Activated naive CD8-positive, alpha-beta T cell treated with anti-CD3 and anti-CD28 coated beads for 36 hours (primary cell): ENCODE measurements at places on chromosomes 2 and 18. TPM values are rescaled to one million over a fixed set of nuclear protein-coding genes. Genes with fewer than 3 reads are reported as not detected.

RNF144A gene
- 29.7 TPM for total RNA-seq

MARCO gene
- not detected for total RNA-seq

AMER3 gene
- not detected for total RNA-seq

GRCh38 chr2:116769514-116769913 lies 1045.0 kb upstream of the DDX18 start:
- H3K27me3 ChIP-seq: no peaks in the 10 kb centered on the region
- DNase-seq: no peak
- no peaks in the 10 kb centered on the region for H3K36me3 ChIP-seq
- no peak overlapping the region for H3K27ac ChIP-seq
- no peaks in the 10 kb centered on the region for H3K4me1 ChIP-seq
- no peak overlapping the region for H3K4me3 ChIP-seq

GRCh38 chr2:72145658-72146329 lies 1.9 kb downstream of the CYP26B1 start:
- H3K4me1 ChIP-seq: peaks cover 37% of the 10 kb centered on the region
- H3K27me3 ChIP-seq: peaks cover 79% of the 10 kb centered on the region
- H3K4me3 ChIP-seq: peak overlapping the region; percentile 68
- DNase-seq: no peak

GRCh38 chr2:178111743-178112142 lies 494 bp upstream of the RBM45 start:
- peaks cover 34% of the 10 kb centered on the region for H3K4me1 ChIP-seq
- no peak for DNase-seq
- H3K4me3 ChIP-seq: peak overlapping the region; percentile 87
- no peaks in the 10 kb centered on the region for H3K27me3 ChIP-seq
- H3K27ac ChIP-seq: peak overlapping the region; percentile 80
- peaks cover 6% of the 10 kb centered on the region for H3K36me3 ChIP-seq

DNA sequence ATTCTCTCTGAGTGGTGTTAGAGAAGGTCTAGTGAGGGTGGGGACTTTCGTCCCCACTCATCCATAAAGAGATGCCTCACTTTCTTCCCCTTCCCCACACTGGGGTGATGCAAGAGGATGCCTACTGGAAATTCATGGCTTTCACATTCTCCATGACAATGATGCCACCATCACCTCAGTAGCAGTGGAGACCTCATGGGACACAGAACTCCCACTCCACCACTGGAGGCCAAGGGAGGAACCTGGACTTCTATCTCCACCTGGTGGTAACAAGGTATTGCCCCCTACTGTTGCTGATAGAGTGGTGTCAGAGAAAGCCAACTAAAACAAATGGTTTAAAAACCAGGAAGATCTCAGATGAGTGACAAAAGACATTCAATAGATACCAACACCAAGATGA lies 110.9 kb downstream of the INHBB start:
- H3K4me3 ChIP-seq: no peak overlapping the region
- H3K36me3 ChIP-seq: no peaks in the 10 kb centered on the region
- DNase-seq: no peak
- no peaks in the 10 kb centered on the region for H3K27me3 ChIP-seq
- no peak overlapping the region for H3K27ac ChIP-seq

- no peak overlapping the region for H3K4me3 ChIP-seq
- H3K4me1 ChIP-seq: peaks cover 3% of the 10 kb centered on the region
- no peak overlapping the region for H3K27ac ChIP-seq
Observed at GRCh38 chr2:102181376-102181775, 5.4 kb upstream of the IL1RL2 start.

DNA sequence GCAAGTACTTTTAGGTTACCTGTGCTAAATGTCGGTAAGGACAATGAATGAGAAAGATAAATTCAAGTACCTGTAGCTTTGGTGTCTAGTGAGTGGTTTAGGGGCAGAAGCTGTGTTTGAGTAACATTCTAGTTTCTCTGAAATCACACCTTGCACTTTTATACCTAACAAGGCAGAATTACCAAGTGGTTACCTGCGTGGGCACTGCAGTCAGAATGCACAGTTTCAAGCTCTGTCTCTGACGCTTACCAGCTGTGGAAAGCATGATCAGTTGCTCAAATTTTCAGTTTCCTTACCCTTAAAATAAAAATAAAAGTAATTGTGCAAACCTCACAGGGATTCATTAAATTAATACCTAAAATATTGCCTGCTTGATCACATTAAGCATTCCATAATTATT lies 846.9 kb upstream of the VRK2 start:
- H3K4me1 ChIP-seq: no peaks in the 10 kb centered on the region
- no peak for DNase-seq
- no peaks in the 10 kb centered on the region for H3K36me3 ChIP-seq
- no peak overlapping the region for H3K27ac ChIP-seq

DNA sequence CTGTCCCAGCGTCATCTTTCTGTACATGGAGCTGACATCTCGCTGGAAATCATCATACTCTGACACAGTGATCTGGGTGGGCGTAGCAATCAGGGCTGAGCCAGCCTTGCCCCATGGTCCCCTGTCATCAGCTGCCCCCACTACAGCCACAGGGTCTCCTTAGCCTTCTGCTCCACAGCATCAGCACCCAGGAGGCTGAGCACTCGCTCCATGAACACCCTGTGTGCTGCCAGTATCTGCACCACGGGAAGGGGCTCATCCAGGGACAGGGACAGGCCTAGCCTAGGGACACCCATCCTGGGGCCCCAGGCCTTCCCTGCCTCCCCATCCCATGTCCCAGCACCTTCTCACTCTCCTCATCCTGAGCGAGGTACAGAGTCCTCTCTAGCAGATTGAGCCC lies 11.4 kb downstream of the ALPG start:
- H3K27ac ChIP-seq: no peak overlapping the region
- DNase-seq: no peak
- H3K27me3 ChIP-seq: peaks cover 70% of the 10 kb centered on the region
- H3K4me3 ChIP-seq: peak overlapping the region; percentile 29

- no peak overlapping the region for H3K27ac ChIP-seq
- H3K4me3 ChIP-seq: no peak overlapping the region
- H3K27me3 ChIP-seq: no peaks in the 10 kb centered on the region
- DNase-seq: no peak
- no peaks in the 10 kb centered on the region for H3K4me1 ChIP-seq
Observed at GRCh38 chr18:23793985-23794867, 105.0 kb downstream of the LAMA3 start.

DNA sequence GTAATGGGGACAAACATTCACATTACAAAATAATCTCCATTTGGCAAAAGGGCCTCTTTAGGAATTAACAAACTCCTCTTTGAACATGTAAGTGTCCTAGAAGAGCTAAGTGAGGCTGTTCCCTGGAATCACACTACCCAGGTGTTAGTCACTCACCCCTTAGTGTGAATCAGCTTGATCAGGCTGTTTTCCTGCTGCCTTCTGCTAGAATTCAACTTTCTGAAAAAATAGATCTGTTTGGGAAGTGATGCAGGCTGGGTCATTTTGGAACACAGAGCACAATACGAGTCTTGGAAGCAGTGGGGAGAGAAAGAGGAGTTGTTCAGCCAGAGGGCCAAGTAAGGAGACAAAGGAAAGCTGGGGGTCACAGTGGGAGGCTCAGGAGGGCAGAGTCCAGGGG lies 40.0 kb downstream of the TTC32 start:
- no peaks in the 10 kb centered on the region for H3K36me3 ChIP-seq
- H3K4me1 ChIP-seq: peaks cover 14% of the 10 kb centered on the region
- no peaks in the 10 kb centered on the region for H3K27me3 ChIP-seq
- H3K27ac ChIP-seq: no peak overlapping the region

- peaks cover 4% of the 10 kb centered on the region for H3K27me3 ChIP-seq
- H3K4me1 ChIP-seq: no peaks in the 10 kb centered on the region
- no peak overlapping the region for H3K4me3 ChIP-seq
- DNase-seq: no peak
- H3K36me3 ChIP-seq: no peaks in the 10 kb centered on the region
Observed at GRCh38 chr2:26623541-26624495, 17.3 kb downstream of the CIB4 start.
